NCI-H1417 treated with DMSO at 0.1 percent for 48 hours (cell line): ENCODE measurements at places on chromosomes 1 and 21.

DNA sequence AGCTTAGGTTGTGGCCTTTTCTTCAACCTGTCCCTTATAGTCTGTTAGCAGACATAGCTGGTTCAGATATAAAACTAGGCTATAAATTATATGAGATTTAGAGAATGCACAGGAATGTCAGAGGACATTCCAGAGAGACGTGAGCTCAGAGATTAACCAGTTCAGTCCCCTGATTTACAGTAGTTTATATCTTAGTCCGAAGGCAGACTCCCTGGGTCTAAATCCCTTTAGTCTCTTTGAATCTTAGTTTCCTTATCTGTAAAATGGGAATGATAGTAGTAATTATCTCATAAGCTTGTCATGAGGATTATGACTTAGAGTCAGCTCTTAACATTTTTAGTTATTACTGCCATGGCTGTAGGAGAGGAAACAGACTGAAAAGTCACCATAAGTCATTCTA lies 45.5 kb upstream of the PLXNA2 start:
- no peak for DNase-seq

DNA sequence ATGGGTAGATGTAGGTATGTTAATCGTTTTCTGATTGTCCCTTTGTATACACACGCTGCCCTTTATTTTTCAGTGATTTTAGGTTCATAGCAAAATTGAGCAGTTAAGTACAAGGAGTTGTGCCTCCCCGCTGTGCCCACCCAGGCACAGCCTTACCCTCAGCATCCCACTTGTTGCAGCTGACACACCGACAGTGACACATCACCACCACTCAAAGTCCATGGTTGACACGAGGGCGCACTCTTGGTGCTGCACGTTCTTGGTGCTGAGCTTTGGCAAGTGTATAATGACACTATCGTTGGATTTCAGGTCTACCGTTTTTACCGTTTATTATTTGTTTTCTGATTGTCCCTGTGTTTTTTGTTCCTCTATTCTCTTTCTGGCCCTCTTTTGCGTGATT lies 15.6 kb downstream of the C1orf159 start:
- DNase-seq, result no peak

- no peak for DNase-seq
These were observed 28.5 kb downstream of the ECE1 start for GRCh38 chr1:21261551-21262292.

DNA sequence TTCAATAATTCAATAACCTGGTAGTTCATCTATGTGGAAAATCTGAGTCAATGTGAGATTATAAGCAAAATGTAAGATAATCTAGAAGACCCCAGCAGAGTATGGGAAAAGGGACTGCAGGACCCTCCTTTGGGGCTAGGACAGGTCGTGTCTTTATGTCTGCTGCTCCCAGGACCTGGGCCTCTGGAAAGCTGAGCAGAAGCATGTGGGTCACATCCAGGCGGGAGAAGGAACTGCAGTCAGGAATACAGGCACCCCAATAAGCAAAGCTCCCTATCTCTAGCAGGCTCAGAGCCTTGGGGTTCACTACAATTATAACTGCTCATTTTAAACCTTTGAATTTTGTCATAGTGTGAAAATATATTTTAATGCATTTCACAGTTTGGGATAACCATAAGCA lies 73.9 kb upstream of the MCOLN3 start:
- no peak for DNase-seq

DNA sequence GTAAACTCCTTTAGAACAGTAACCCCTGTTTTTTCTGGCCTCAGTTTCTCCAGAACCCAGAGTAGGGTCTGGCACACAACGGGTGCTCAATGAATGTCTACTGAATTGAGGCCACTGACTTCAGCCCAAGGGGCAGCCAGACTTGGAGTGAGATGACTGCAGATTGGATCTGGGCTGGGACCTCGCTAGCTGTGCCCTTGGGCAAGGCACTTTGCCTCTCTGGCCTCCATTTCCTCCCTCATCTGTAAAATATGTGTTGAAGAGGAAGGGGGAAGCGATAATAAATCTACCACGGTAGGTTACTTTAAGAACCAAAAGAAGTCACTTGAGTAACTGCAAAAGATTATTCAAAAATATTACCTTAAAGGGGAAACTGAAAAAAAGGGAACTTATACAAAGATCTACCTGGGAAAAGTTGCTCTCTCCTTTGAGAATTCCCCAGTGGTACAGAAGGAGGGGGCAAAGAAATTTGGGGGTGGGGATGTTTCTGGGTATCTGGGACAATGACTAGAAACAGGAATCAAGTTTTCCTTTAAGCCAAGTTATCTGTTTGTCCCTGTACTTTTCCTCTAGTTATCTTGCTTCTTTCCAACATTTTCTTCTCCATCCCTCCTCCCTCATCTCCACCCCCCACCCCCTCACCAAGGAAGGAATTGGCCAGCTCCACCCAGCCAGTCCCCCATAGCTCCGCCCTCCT lies 394 bp upstream of the GRHL3 start:
- no peak for DNase-seq

DNA sequence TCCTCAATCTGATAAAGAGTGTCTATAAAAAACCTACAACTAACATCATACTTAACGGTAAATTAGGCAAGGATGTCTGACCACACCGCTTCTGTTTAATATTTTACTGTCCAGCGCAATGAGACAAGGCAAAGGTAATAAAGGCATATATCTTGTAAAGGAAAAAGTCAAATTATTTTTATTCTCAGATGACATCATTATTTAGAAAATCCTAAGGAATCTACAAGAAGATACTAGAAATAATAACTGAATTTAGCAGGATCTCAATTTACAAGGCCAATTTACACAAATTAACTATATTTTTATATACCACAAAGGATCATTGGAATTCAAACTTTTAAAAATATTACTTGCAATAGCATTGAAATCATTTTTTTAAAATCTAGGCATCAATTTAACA lies 29.4 kb downstream of the GJA4 start:
- DNase-seq, result no peak

DNA sequence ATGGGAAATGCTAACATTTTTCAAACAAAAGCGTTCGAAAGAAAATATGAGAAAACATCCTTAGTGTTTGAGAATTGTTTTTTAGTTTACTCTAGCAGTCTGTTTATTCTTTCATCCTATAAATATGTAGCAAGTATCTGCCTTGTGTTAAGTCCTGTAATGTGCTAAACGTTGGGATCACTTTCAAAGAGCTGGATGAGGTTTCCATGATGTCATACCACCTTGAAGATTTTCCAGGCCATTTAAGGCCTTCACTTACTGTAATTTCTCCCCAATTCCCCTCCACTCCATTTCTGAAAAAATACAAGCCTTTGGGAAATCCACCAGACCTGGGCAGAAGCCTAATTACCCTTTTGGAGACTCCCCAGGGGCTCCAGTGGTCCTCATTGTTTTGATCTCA lies 24.2 kb upstream of the CTBS start:
- DNase-seq, result no peak

- DNase-seq, result no peak
These were observed 3.4 kb downstream of the WNT9A start for GRCh38 chr1:227944090-227944930.

DNA sequence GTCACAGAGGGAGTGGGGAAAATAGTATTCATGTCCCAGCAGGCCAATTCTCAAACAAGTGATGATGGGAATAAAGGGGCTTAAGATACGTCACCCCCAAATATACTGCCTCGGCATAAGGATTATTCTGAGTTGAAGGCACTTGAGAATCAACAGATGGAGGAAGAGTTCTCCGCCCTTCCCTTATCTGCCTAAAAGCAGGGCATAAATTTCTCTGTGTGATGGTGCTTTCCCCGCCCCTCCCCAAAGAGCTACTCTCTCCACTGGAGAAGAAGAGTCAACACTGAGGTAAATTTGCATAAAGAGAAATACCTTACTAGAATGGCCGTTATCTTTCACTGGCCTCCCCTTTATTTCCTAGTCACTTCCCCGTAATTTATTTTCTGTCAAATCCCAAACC lies 18.7 kb downstream of the BECN2 start:
- no peak for DNase-seq

- DNase-seq, result no peak
These were observed 19.4 kb downstream of the RHBG start for GRCh38 chr1:156388174-156389137.

DNA sequence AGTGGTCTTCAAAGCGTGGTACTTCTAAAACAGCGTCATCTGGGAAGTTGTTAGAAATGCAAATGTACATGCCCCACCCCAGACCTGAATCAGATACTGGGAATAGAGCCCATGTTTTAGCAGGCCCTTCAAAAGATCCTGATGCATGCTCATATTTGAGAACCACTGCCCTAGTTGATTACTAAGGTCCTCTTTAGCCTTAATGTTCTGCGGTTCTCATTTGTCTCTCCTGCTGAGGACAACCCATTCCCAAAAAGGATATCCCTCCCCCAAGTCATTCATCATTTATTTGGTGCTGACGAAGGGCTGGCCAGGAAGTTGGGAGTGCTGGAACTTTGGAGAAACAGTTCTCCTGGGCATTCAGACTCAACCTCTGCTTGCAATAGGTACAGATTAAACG lies 92.4 kb upstream of the RALGPS2 start:
- no peak for DNase-seq

- DNase-seq, result no peak
These were observed 3.6 kb downstream of the KCNJ15 start for GRCh38 chr21:38260426-38260825.

DNA sequence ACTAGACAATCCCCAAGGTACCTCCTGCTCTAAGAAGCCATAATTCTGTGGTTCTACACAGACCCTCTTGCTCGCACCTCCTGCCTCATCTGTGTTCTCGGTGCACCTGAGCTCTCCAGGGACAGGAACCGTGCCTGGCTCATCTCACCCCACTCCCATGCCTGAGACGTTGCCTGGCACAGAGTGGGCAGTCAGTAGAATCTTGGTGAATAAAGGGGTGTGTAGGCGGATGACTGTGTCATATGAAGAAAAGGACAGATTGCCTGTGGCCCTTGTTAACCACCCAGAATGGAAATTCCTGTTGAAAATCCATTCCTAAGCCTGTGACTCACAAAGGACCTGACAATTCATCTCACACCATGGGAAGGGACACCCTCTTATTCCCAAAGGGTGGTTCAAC lies 92.9 kb downstream of the KCNN3 start:
- DNase-seq, result no peak

- no peak for DNase-seq
These were observed 398.7 kb downstream of the BRINP2 start for GRCh38 chr1:177569476-177569875.

DNA sequence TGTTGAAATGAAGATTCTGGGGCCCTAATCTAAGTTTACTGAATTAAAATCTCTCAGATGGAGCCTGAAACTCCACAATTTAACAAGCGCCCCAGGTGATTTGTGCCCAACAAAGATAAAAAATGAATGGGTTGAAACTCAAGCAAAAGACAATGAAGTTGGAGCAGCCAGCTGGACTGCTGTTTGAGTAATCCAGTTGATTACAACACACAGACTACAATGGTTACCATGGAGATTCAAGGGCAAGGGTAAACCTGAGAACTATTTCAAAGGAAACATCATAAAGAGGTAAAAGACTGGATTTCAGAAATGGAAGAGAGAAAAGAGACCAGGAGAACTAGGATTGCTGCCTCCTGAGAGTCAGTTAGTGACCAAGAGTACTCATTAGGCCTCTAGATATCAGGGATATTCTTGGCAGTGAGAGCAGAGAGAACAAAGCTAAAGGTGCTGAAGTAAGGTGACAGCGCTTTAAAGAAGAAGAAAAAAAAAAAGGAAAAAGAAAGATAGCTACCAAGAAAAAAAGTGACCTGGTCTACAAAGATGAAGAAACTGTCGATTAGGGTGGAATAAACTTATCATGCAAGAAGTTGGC lies 44.5 kb downstream of the LRRC53 start:
- DNase-seq, result peak; percentile 58

GRCh38 chr1:32337855-32338636 lies 2.0 kb upstream of the MARCKSL1 start:
- no peak for DNase-seq

- DNase-seq, result peak; percentile 35
These were observed 66.6 kb downstream of the FAM163A start for GRCh38 chr1:179809506-179810366.

DNA sequence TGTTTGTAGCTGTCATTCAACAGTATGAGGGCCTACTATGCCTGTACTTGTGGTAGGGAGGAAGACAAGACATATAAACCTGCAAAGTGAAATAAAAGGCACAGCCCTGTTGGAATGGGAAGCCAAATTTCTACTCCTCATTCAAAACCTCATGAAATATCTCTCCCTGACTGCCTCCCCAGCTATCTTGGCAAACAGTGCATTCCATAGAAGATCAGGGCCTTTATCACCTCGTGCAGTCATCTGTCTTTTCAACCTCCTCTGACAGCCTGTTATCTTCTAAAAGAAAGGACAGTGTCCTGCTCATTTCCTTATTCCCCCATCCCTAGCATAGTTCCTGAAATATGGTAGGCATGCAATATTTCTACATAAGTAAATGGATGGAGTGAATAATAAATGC lies 71.0 kb downstream of the SH3GLB1 start:
- DNase-seq, result no peak

- DNase-seq, result no peak
These were observed 8.5 kb downstream of the CCT8 start for GRCh38 chr21:29064850-29065481.

- no peak for DNase-seq
These were observed 29.9 kb downstream of the TMCO1 start for GRCh38 chr1:165738794-165739193.

GRCh38 chr1:3904843-3905185 lies 4.7 kb upstream of the C1orf174 start:
- no peak for DNase-seq

- no peak for DNase-seq
These were observed 103.8 kb downstream of the TRABD2B start for GRCh38 chr1:47893412-47893811.

DNA sequence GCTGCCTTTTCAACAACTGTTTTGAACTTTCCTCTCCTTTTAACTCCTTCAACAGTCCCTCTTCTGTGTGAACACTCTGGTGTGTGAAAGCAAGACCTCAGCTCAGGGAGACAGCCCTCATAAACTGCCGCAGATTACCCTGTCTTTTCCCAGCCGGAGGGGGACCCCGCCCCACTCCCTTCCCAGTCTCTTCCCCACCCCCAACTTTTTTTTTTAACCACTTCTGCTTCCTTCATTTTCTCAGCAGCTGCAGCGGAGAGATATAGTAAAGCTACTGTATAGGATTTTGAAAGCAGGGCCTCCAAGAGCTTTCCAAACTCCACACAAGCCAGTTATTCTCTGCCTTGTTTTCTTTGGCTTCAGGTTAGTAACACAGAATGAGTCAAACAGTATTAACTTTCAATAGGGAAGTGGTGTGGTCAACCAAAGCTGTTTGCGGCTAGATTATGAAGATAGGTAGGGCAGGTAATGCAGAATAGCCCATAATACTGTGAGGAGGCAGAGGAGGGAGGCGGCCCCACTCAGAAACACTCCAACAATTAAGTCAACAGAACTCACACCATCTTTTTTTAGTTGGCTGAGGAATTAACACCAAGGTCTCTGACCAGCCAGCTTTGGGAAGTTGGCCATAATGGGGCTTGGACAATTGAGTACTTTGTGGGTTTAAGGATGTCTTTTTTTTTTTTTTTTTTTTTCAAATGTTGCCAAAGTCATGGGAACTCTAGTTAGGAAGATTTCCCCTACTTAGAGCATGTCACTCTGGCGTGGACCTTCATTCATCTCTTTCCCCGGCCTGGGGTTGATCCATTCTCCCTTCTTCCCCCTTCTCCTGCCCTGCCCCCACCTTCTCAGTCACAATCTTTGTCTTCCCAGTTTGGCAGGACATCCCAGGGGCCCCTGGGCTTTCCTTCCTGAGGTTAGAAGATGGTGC lies 177.0 kb downstream of the CLIC6 start:
- no peak for DNase-seq
